ENCODE measurements at places on chromosomes 16 and 17. TPM values are rescaled to one million over a fixed set of nuclear protein-coding genes. Genes with fewer than 3 reads are reported as not detected.

PLEKHH3 gene
- 23.6 TPM for polyA plus RNA-seq

CTF1 gene
- 10.4 TPM for polyA plus RNA-seq

RRAD gene
- 435 TPM for polyA plus RNA-seq

IGFALS gene
- 0.04 TPM for polyA plus RNA-seq

IGSF6 gene
- polyA plus RNA-seq, result 1.7 TPM

RMI2 gene
- 0.78 TPM for polyA plus RNA-seq
